ENCODE measurements at places on chromosomes 11 and 22. TPM values are rescaled to one million over a fixed set of nuclear protein-coding genes. Genes with fewer than 3 reads are reported as not detected.

Gene CCDC86
- polyA plus RNA-seq, result 38.0 TPM

Gene WNT11
- polyA plus RNA-seq, result not detected

Gene IRAG1
- 4.5 TPM for polyA plus RNA-seq

Gene APOBEC3G
- polyA plus RNA-seq, result 5.4 TPM

Gene CCDC81
- not detected for polyA plus RNA-seq

Gene C22orf42
- not detected for polyA plus RNA-seq

Gene CALCB
- not detected for polyA plus RNA-seq

Gene TSPAN32
- not detected for polyA plus RNA-seq

Gene TRIM49
- not detected for polyA plus RNA-seq

Gene MAPK8IP1
- polyA plus RNA-seq, result 2.1 TPM

Gene OTOG
- not detected for polyA plus RNA-seq

Gene FOXR1
- not detected for polyA plus RNA-seq

Gene ABCC8
- polyA plus RNA-seq, result not detected

Gene ADAMTS15
- polyA plus RNA-seq, result 0.09 TPM

Gene CASP4
- polyA plus RNA-seq, result 76.3 TPM

Gene PANX1
- 19.7 TPM for polyA plus RNA-seq

Gene ADAMTS8
- polyA plus RNA-seq, result 0.09 TPM

Gene FAM111B
- polyA plus RNA-seq, result 7.3 TPM

Gene CHRM4
- polyA plus RNA-seq, result not detected

Gene HOATZ
- not detected for polyA plus RNA-seq

Gene C11orf87
- 0.94 TPM for polyA plus RNA-seq

Gene OR5B17
- polyA plus RNA-seq, result not detected

Gene PKDREJ
- polyA plus RNA-seq, result not detected

Gene TMPRSS5
- polyA plus RNA-seq, result not detected

Gene OR2AG2
- polyA plus RNA-seq, result not detected

Gene OR52E5
- not detected for polyA plus RNA-seq

Gene UBQLNL
- 0.20 TPM for polyA plus RNA-seq

Gene EHF
- polyA plus RNA-seq, result not detected

Gene NFRKB
- polyA plus RNA-seq, result 9.1 TPM

Gene IGF2
- polyA plus RNA-seq, result 0.18 TPM

Gene CRYAB
- 454 TPM for polyA plus RNA-seq

Gene MS4A12
- not detected for polyA plus RNA-seq

Gene MOGAT2
- polyA plus RNA-seq, result not detected

Gene OR51M1
- not detected for polyA plus RNA-seq

Gene OR4C3
- polyA plus RNA-seq, result not detected

Gene TP53I11
- 118 TPM for polyA plus RNA-seq

Gene BTG4
- 0.33 TPM for polyA plus RNA-seq

Gene SAA2
- not detected for polyA plus RNA-seq

Gene MMP7
- polyA plus RNA-seq, result not detected

Gene SMC1B
- 0.08 TPM for polyA plus RNA-seq

All from GM23248 (cell line).